ENCODE measurements at places on chromosomes 1 and 21.

DNA sequence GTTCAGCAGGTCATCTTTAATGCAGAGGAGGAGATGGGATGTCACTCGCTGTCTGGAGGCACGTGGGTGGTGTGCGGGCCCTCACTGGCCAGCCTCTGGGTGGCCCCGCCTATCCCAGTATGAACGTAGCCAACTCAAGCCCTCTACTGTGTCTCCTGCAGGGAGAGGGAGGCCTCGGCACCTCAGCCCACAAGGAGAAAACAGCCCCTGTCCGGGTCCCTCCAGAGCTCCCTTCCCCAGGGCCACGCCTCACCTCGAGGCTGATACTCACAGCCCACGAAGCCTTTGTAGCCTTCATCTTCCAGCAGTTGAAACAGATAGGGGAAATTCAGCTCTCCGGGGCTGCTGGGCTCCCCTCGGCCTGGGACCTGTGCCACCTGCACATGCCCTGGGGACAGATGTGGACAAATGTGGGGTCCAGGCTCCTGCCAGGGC lies 2.6 kb downstream of the HYI start:
- DNase-seq: no peak

DNA sequence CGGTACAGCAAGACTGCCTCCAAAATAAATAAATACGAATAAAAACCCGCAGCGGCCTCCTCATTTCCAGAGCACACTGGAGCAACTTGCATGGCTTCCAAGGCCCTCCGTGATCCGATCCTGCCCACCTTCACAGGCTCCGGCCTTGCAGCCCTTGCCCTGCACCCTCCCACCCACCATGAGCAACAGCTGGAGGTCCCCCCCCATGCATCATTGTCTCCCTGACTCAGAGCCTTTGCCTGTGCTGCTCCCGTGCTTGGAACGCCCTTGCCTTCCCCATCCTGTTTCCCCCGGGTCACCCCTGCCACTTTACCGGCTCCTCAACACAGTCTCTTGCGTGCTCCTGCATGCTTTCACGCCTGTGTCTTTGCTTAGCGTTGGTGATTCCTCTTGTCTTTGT lies 71.0 kb upstream of the ANGPTL1 start:
- no peak for DNase-seq

DNA sequence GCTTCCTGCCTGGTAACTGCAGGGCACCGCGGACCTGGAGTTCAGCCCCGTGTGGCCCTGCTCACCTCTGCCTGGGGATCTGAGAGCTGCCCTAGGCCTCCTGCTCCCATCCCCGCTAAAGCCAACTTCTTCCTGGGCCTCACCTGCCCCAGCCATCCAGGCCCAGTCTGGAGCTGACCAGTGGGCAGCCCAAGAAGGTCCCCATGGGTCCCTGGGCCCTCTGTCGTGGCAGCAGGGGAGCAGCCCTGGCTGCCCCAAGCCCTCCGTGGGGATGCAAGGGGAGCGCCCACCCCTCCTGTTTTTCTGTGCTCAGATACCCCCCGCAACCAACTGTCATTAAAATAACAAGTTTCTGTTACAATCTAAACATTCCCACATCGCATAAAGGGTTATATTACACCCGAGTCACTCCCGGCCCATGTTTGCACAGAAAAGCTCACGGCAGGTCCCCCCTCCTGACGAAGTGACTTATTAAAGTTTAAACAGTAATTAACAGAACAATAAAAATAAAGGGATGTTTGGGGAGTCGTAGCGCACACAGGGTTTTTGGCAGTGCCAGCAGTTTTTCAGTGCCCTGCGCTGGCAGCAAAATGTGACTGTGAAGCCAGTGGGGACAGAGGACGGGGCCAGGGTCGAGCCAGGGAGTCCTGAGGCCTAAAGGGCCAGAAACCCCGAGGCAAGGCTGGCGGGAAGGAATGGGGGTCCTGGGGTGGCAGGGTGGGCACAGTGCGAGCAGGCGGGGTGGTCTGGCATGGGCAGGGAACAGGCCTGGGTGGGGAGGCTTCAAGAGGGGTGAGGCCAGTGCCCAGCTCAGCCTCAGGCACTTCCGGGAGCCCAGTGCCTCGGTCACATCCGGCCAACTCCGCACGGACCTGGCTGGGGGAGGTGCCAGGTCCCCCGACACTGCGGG lies 121.5 kb downstream of the CASZ1 start:
- no peak for DNase-seq

DNA sequence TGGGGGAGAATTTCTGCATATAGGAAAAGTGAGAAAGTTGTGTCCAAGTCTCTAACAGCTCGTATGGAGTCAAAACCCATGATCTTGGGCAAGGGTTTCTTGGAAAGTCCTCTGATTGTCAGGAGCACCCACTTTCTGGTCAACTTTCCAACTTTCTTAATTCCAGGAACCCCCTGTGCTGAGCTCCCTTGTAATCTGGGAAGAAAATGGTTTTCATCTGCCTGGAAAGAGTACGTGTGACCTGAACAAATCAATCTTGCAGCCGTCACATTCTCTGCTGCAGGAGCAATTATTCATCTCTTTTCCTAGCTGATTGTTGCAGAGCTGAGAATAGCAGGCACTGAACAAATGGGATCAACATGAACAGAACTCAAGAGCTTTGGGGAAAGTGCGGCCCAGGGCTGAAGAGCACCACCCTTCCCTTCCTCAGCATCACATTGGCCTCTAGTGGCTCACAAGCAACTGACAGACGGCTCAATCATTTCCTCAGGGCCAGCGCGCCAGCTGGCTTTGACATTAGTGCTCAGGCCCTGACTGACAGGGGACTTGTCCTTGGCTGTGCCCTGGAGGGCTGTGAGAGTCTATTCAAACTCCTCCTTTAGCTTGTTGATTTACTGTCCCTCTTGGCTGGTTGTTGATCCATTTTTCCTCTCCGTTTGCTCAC lies 295.2 kb downstream of the HLX start:
- no peak for DNase-seq

DNA sequence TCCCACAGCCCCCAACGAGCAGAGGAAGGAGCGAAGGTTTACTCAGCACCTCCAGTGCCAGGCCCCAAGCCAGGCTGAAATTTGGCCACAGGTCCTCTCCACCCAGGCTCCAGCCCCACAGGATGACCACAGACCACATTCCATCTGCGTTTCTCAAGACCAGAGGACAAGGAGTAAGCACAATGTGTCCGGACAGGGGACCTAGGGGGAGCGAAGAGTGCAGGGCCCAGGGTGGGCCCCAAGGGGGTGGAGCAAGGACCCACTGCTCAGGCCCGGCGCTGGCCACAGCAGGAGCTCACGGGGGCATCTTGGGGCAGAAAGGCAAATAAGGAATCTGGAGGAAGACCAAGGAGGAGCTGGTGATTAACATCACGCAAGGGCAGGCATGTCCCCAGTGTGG lies 100.5 kb downstream of the NPHP4 start:
- no peak for DNase-seq

DNA sequence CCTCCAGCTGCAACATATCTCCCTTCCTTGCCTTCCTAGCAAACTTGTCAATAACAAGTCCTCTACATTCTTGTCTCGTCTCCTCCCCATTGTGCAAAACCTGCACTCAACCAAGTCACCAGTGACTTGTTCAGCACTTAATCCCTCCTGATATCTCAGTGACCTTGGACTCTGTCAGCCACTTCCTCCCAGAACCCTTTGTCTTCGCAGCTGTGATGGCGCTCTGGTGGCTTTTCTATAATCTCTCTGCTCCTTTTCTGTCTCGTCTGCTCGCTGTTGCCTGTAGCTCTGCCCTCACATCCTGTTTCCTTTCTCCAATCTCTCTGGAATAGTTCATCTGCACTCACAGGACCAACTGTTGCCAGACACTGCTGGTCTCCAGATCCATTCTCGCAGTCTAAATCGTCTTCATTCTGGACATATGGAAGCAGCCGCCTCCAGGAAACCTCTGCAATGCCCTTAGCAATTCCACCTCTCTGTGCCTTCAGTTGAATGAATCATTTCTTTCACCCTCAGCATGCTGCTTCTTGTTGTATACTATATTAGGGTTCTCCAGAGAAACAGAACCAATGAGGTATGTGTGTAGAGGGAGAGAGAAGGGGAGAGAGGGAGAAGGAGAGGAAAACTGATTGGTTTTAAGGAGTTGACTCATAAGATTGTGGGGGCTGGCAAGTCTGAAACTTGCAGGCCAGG lies 17.4 kb upstream of the IFNAR2 start:
- no peak for DNase-seq

- DNase-seq: no peak
These were observed 36.4 kb upstream of the HHAT start for GRCh38 chr1:210292231-210292871.

DNA sequence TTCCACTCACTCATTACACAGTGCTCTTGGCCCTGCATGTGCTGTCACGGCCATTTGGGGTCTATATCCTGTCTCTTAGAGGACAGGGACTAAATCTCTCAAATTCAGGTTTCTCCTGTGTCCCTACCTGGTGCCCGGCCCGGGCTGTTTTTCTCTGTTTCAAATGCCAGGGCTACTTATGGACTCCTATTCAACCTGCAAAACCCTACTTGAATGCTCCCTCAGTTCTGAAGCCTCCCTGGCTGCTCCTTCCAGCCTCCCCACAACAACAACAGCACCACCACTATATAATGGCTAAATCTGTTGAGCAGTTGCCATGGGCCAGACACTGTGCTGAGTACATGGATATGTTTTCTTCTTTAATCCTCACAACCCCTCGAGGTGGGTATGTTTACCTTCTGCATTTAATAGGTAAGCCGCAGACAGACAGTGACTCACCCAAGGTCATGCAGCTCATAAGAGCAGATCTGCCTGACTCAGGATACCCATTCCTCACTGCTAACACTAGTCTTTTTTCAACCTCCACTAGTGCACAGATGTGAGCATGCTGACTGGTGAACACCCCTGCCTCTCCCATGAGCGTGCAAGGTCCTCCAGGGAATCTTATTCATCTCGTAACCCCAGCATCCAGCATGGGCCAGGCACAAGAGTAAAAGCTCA lies 29.9 kb downstream of the DHRS3 start:
- peak; percentile 11 for DNase-seq

- no peak for DNase-seq
These were observed 39.1 kb upstream of the TTLL7 start for GRCh38 chr1:84037758-84038611.

- DNase-seq: peak; percentile 52
These were observed 909 bp upstream of the PAXBP1 start for GRCh38 chr21:32772281-32773047.

DNA sequence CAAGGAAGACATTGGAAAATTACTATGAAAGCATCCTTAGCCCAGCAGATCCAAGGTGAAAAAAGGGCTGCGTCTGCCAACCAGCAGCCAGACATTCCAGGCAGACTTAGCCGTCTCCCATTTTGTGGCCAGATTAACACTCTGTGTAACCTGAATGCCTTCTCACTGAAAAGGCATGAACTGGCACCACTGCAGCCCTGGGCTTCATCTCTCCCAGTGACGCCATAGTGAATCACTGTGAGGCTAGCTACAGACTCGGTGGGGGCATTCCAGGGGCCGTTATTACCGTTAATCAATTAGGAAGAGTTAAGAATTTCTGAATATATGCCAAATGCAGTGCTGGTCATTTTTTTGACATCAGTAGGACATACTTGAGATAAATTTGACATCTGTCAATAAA lies 627.4 kb downstream of the LMO4 start:
- DNase-seq: no peak

GRCh38 chr1:54857746-54858561 lies 29.0 kb downstream of the DHCR24 start:
- DNase-seq: no peak

- DNase-seq: peak; percentile 42
These were observed 1.4 kb downstream of the TRAPPC10 start for GRCh38 chr21:44013380-44014088.

DNA sequence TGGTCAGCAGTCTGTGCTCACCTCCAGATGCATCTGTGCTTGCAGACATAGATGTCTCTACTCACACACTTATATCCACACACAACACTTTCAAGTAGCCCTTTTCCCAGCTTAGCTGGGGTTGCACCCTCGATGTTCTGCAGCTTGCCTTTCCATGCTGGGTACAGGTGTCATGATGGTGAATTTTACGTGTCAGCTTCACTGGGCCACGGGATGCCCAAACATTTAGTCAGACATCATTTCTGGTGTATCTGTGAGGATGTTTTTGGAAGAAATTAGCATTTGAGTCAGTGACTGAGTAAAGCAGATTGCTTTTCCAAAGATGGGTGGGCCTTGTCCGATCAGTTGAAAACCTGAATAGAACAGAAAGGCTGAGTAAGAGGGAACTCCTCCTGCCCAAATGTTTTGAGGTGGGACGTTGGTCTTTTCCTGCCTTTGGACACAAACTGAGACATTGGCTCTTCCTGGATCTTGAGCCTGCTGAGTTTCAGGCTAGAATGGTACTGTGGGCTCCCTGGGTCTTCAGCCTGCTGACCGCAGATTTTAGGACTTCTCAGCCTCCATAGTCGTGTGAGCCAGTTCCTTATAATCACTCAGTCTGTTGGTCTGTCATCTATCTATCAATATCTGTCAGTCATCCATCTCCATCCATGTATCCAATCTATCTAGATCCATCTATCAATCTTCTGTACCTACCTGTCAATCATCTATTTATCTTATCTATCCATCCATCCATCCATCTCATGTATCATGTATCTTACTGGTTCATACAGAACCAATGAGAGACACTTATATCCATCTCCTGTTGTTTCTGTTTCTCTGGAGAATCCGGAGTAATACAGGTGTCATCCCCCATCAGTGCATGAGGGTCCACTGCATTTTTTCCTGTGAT lies 12.7 kb upstream of the OBSCN start:
- no peak for DNase-seq

GRCh38 chr1:69702085-69702484 lies 134.4 kb downstream of the LRRC7 start:
- DNase-seq: no peak

GRCh38 chr1:169618367-169618766 lies 11.6 kb downstream of the SELP start:
- no peak for DNase-seq

GRCh38 chr1:224619209-224619608 lies 3.1 kb downstream of the CNIH3 start:
- DNase-seq: no peak

- no peak for DNase-seq
These were observed 1.2 kb upstream of the C1orf210 start for GRCh38 chr1:43286533-43286932.

DNA sequence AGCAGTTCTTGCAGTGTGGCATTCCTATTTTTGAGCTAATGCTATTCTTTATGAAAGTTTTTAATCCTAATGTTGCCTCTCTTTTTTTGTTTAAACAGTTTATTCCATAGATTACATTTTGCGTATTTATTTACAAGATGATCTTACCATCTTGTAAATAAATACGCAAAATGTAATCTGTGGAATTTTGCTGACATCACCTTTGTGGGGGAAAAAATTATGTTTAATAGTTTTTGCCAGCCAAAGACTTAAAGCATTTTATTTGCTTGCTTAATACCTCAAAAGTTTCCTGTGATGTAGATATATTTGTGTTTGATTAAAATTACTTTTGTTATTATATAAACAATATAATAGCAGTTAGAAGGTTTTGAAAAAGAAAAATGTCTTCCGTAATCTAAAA lies 15.3 kb downstream of the CDC7 start:
- no peak for DNase-seq

Measured in CD4-positive, alpha-beta T cell treated with Interleukin-15 for 4 hours (primary cell).